Psoas muscle (tissue), 8 donors: ENCODE measurements at places on chromosomes 7 and 10.
A peak's percentile ranks its signal among the peaks of the same experiment; 100 is the strongest.

DNA sequence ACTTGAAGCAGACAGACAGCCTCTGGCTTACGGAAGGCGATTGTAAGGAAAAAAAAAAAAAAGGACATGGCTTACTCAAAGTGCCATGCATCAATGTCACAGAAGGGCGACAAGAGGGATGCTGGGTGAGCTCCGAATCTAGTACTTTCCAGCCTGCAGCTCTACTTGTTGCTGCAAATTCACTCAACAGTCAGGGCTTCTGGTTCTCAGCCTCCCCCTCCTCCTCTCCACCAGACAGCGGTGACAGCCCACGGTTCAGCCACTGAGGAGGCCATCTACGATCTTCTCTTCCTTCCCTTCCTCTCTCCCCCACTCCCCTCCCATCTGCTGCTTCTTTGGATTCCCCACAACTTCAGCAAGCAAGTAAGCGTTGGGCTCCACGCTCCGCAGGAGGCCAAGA lies 63.5 kb downstream of the PRKAG2 start:
- no peaks in the 10 kb centered on the region for H3K27me3 ChIP-seq
- H3K4me1 ChIP-seq: no peaks in the 10 kb centered on the region
- H3K27ac ChIP-seq: no peak overlapping the region
- no peak for DNase-seq
- no peak overlapping the region for H3K4me3 ChIP-seq

DNA sequence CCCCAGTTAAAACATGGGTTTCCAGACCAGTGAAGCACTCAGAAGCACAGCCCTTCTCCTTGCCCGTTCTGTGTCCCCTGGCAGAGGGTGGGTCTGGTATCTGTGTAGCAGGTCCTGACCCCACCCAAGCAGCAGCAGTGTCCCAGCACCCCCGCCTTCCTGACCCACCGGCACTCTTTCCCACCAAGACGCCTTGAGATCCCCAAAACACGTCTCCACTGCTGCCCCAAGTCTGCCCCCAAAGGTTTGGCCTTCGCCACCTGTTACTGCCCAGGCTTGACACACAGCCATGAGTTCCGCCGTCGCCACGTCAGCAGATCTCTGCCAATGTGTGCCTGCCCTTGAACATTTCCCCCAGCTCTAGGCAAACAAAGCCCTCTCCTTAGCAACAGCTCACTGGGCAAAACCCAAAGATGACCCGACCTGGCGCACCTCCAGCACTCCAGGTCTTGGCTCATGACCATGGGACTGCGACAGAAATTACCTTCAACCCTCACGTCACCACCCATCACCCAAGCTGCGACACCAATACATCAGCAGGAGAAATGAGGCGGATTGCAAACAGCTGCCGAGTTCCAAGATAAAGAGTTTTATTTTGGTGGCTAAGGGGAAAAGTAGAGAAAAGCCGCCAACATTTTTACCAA lies 75.6 kb downstream of the CTBP2 start:
- no peak overlapping the region for H3K4me3 ChIP-seq
- peak; percentile 74 for DNase-seq
- H3K27ac ChIP-seq: peak overlapping the region; percentile 95
- no peaks in the 10 kb centered on the region for H3K36me3 ChIP-seq
- no peaks in the 10 kb centered on the region for H3K27me3 ChIP-seq
- H3K4me1 ChIP-seq: peaks cover 80% of the 10 kb centered on the region

DNA sequence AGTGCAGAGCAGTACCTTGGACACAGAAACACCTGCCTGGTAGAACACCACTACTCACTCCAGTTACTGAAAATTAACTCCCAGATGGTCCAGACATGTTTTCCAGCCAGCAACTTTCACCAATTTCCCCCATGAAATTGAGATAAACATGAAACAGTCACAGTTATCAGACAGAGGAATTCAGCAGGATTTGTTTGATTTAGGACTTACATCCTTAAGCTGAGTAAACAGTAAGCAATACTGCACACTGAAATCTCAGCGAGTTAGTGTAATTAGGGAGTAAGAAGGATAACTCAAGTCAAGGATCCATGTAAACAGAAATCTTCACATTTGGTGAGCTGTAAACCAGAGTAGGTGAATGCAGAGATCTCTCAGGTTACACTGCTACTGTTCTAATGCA lies 353.5 kb downstream of the ELMO1 start:
- H3K27ac ChIP-seq: no peak overlapping the region
- H3K36me3 ChIP-seq: no peaks in the 10 kb centered on the region
- no peaks in the 10 kb centered on the region for H3K4me1 ChIP-seq
- no peak overlapping the region for H3K4me3 ChIP-seq

GRCh38 chr7:76086070-76086469 lies 38.2 kb downstream of the MDH2 start:
- H3K27ac ChIP-seq: no peak overlapping the region
- no peaks in the 10 kb centered on the region for H3K36me3 ChIP-seq
- no peaks in the 10 kb centered on the region for H3K27me3 ChIP-seq
- no peak overlapping the region for H3K4me3 ChIP-seq
- no peaks in the 10 kb centered on the region for H3K4me1 ChIP-seq

DNA sequence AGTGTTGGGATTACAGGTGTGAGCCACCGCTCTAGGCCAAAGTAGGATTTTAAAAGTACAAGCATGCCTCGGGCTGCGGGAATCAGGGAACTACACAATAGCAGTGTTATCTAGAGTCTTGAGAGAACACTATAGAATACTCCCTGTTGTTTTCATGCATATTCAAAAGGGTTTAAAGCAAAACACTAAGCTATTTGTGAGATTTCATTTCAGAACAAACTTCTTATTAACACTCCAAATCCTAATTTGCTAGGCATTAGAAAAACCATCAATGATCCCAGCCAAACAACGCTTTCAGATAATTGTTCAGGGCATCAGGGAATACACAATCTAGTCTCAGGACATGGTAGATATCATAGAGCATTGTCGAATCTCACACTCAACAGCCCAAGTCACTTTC lies 13.9 kb downstream of the DENND11 start:
- no peak overlapping the region for H3K4me3 ChIP-seq
- H3K27me3 ChIP-seq: no peaks in the 10 kb centered on the region
- peaks cover 21% of the 10 kb centered on the region for H3K36me3 ChIP-seq
- no peak for DNase-seq
- no peaks in the 10 kb centered on the region for H3K4me1 ChIP-seq

- H3K4me3 ChIP-seq: peak overlapping the region; percentile 88
- H3K27me3 ChIP-seq: no peaks in the 10 kb centered on the region
- DNase-seq: no peak
- peak overlapping the region; percentile 87 for H3K27ac ChIP-seq
Observed at GRCh38 chr7:10940704-10941355, 32.8 kb upstream of the PHF14 start.

DNA sequence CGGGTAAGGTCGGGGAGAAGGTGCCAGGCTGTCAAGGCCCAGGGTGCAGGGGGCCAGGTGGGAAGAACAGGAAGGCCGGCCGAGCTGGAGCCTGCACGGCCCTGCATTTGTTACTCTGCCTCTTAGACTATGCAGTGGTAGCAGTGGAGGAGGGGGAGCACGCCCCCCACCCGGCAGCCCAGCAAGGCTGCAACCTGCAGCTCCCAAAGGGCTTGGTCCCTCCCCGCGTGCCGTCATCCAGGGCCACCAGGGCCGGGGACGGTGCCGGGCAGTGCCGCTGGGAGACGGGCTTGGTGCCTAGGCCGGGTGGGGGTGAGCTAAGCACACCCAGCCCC lies 7.0 kb upstream of the GPER1 start:
- H3K4me3 ChIP-seq: no peak overlapping the region
- no peaks in the 10 kb centered on the region for H3K4me1 ChIP-seq
